ENCODE measurements at places on chromosomes 11 and 22.

DNA sequence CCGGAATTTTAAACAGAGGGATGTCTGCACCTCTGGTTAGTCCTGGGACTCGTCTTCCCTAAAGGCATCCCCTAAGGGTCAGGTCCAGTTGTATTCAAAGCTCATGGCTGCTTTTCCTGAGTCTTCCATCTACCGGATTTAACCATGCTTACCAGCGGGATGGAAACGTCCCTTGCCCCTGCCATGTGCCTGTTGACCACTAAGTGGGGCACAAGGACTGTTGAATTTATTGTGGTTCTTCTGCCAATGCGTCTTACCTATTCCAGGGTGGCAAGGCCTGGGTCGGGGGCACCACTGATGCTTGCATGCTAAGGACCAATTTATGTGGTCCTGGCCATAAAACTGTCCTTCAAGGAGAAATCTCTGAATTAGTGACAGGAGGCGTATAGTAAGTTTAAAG is 25.6 kb downstream of the ANKRD42 start:
- no peak for DNase-seq
- H3K36me3 ChIP-seq: no peaks in the 10 kb centered on the region
- no peaks in the 10 kb centered on the region for H3K4me1 ChIP-seq
- H3K27ac ChIP-seq: no peak overlapping the region

- H3K27me3 ChIP-seq: no peaks in the 10 kb centered on the region
- H3K4me3 ChIP-seq: no peak overlapping the region
- no peak overlapping the region for H3K27ac ChIP-seq
Measured at GRCh38 chr11:23217072-23217471, 356.8 kb upstream of the CCDC179 start.

DNA sequence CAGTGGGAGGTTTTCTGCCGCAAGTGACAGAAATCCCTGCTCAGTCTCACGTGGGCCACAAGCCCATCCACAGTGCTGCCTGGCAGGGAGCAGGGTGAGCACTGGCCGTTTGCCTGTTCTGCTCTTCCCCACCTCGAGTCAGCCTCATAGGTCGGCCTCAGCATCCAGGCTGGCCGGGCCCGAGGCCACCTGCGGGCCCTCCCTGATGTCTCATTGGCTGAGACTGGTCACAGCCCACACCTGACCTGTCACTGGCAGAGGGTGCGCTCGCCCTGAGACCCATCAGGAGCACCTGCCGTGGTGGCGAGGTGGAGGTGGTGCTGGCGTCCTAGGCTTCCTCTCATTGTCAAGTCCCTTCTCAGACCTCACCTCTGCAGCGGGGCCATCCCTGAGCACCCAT is 72.1 kb downstream of the ELFN2 start:
- DNase-seq: no peak
- H3K36me3 ChIP-seq: no peaks in the 10 kb centered on the region
- no peak overlapping the region for H3K4me3 ChIP-seq
- H3K4me1 ChIP-seq: no peaks in the 10 kb centered on the region
- no peak overlapping the region for H3K27ac ChIP-seq

DNA sequence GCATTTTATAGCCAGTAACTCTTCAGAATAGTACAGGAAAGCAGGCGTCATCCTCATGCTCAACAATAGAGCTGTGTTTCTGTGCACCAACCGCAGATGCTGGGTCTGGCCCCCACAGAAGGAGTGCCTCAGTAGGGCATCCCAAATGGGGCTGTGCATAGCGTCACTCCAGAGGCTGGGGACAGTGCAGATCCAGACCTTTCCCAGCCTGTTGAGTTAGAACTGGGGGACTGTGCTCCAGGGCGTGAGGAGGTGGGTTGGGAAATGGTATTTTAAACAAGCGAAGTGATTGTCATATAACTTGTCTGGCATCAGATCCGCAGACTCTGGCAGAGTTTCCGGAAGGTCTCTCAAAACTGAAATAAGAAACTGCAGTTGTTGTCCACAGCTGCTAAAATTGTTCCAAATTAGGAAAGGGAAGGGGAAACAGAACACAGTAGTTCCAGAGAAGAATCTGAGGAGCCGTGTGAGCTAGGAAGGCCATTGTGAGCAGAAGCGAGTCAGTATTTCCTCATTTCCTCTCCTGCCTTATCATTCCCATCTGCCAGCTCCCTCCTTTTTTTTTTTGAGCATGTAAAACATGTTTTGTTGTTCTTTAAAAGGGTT is 52.2 kb downstream of the JAM3 start:
- no peak overlapping the region for H3K27ac ChIP-seq
- H3K27me3 ChIP-seq: no peaks in the 10 kb centered on the region
- no peak overlapping the region for H3K4me3 ChIP-seq
- DNase-seq: no peak
- peaks cover 3% of the 10 kb centered on the region for H3K4me1 ChIP-seq
- no peaks in the 10 kb centered on the region for H3K36me3 ChIP-seq

DNA sequence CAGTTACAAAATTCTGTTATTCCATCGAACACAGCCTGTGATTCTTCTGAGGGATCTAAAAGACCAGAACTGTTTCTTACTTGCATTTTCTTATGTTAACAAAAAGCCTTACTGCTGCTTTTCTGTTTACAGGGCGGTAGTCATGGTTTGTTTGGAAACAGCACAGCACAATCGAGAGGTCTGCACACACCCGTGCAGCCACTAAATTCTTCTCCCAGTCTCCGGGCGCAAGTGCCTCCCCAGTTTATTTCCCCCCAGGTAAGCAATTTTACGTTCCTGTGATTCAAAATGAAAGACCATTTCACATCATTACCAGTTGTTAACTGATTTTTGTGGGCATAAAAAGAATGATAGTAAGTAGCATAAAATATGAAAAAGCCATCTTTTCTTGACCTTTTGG is 60.8 kb upstream of the ADSL start:
- no peak overlapping the region for H3K27ac ChIP-seq
- no peaks in the 10 kb centered on the region for H3K4me1 ChIP-seq
- DNase-seq: no peak
- H3K4me3 ChIP-seq: no peak overlapping the region
- no peaks in the 10 kb centered on the region for H3K27me3 ChIP-seq
- H3K36me3 ChIP-seq: peaks cover 78% of the 10 kb centered on the region

DNA sequence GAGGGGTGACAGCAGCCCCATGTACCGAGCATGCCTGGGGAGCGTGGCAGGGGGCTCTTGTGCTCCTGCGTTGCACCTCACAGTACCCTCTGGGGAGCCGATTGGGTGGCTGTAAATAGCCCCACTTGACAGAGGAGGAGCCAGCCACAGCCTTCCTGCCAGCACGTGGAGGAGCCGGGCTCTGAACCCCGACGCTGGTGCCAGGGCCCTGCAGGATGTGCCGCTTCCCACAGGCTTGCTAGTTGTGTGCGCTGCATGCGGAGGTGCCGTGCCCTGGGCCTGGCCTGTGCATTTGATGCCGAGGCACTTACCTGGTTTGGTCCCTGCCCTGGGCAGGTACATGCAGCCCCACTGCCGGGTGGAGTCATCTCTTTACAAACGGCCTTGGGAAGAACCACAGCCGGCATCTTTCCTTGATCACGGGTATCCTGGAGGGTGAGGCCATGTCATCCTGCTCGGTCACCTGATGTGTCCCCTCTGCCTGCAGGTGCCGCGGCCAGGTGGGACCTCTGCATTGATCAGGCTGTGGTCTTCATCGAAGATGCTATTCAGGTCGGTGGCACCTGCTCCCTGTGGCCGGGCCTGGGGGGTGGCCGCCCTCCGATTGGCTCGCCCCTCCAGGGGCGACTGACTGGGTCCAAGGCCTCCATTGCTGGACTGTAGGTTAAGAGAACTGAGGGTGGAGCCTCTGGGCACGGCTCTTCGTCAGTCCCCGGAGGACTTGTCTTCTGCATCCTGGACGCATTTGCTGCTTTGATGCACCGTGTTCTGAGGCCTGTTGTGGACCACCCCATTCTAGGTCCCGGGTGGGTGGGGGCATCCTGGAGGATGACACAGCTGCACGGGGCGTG is 5.0 kb downstream of the TPCN2 start:
- no peak overlapping the region for H3K4me3 ChIP-seq
- no peaks in the 10 kb centered on the region for H3K27me3 ChIP-seq
- H3K27ac ChIP-seq: no peak overlapping the region
- no peak for DNase-seq

GRCh38 chr11:133950874-133951326 is 5.9 kb downstream of the IGSF9B start:
- peaks cover 55% of the 10 kb centered on the region for H3K4me1 ChIP-seq
- no peaks in the 10 kb centered on the region for H3K36me3 ChIP-seq
- no peak overlapping the region for H3K4me3 ChIP-seq
- no peak overlapping the region for H3K27ac ChIP-seq
- no peaks in the 10 kb centered on the region for H3K27me3 ChIP-seq

- DNase-seq: no peak
- no peak overlapping the region for H3K4me3 ChIP-seq
- no peaks in the 10 kb centered on the region for H3K36me3 ChIP-seq
- H3K27me3 ChIP-seq: no peaks in the 10 kb centered on the region
- H3K4me1 ChIP-seq: no peaks in the 10 kb centered on the region
Measured at GRCh38 chr22:44358709-44359440, 46.1 kb upstream of the SHISAL1 start.

- no peak overlapping the region for H3K4me3 ChIP-seq
- no peaks in the 10 kb centered on the region for H3K36me3 ChIP-seq
- no peak overlapping the region for H3K27ac ChIP-seq
- H3K27me3 ChIP-seq: peaks cover 3% of the 10 kb centered on the region
Measured at GRCh38 chr11:126024123-126024522, 38.5 kb downstream of the CDON start.
